ENCODE measurements at places on chromosomes 12 and 14.

DNA sequence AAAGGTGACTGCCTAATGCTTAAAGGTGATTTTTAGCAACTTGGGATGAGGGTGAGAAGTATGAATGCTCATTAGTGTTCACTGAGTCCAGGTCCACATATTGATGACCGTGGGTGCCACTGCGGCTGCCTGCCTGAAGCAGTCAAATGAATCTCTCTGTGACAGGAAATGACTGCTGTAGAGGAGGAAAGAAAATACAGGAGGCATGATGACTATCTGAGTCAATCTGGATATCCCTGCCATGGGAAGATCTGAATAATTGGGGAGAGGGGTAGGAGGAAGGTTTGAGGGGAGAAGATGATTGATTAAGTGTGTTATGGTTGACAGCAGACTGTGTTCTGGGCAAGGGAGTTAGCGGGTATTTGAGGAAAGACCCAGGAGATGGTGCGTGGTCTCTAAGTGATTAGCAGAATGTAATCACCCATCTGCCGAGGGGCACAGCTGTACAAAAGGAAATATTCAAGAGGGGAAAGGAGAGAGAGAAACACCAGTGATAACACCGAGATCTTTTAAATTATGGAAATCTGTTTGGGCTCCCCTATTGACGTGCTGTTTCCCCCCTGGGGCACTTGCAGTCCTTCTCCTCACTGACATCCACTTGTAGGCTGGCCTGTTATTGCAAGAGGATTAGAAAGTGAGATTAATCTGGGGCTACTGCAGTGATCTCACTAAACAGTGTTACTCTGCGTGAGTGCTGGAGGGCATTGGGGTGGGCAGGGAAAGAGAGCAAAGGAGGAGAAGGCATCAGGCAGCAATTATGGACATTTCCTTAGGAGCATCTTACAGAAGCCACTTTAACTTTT lies 97.7 kb downstream of the AKAP6 start:
- DNase-seq = no peak

DNA sequence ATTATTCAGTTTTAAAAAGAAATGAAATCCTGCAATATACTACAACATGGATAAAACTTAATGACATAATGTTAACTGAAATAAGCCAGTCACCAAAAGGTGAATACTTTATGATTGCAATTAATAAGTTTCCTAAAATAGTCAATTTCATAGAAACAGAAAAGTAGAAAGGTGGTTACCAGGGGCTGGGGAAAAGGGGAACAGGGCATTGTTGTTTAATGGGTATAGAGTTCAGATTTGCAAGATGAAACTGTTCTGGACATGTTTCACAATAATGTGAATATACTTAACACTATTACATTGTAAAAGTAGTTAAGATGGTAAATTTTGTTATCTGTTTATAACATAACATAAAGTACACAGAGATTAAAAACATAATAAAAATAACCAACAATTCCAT lies 550.9 kb downstream of the CCER1 start:
- DNase-seq = no peak

GRCh38 chr14:98494582-98494981 lies 777.4 kb downstream of the BCL11B start:
- no peak for DNase-seq

- no peak for DNase-seq
These were observed 6.6 kb upstream of the CFAP73 start for GRCh38 chr12:113142886-113143332.

DNA sequence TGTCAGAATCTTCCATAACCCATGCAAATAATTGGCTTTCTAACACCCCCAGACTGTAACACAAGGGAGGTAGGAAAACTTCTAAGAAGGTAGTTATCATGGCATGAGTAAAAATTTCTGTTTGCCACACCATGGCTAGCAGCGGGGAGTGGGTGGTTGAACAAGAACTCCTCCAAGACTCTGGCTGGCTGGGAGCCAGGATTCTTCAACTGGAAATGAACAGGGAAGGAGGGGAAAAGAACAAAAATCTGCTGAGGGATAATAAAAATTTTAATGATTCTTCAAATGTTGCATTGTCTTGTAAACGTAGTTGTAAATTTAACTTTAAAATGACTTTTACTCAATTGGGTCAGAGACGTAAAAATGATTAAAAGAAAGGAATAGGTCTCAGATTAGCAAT lies 78.9 kb downstream of the AKAP6 start:
- no peak for DNase-seq

- no peak for DNase-seq
These were observed 6.6 kb upstream of the HOXC9 start for GRCh38 chr12:53993162-53994008.

DNA sequence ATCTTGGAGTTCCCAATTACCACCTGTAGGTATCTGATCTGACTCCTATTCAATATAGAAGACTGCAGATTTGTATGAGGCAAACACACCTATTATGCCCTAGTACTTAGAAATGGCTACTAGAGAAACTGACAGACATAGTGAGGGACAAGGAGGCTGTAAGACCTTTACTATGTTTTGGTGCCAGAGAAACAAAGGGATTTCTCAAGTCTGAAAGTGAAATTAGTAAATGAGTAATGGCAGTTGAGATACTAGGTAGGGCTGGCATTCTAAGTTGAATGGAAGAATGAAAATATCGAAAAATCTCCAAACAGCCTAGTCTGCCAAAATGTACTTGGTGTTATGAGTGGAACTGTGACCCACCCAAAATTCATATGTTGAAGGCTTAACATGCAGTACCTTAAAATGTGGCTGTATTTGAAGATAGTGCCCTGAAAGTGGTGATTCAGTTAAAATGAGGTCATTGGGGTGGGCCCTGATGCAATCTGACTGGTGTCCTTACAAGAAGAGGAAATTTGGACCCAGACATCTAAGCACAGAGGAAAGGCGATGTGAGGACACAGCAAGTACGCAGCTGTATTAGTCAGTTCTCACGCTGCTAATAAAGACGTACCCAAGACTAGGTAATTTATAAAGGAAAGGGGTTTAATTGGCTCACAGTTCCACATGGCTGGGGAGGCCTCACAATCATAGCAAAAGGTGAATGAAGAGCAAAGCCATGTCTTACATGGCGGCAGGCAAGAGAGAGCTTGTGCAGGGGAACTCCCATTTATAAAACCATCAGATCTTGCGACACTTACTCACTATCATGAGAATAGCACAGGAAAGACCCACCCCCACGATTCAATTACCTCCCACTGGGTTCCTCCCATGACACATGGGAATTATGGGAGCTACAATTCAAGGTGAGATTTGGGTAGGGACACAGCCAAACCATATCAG lies 127.0 kb downstream of the APAF1 start:
- no peak for DNase-seq

GRCh38 chr14:100239211-100239839 lies 381 bp downstream of the YY1 start:
- peak; percentile 37 for DNase-seq

DNA sequence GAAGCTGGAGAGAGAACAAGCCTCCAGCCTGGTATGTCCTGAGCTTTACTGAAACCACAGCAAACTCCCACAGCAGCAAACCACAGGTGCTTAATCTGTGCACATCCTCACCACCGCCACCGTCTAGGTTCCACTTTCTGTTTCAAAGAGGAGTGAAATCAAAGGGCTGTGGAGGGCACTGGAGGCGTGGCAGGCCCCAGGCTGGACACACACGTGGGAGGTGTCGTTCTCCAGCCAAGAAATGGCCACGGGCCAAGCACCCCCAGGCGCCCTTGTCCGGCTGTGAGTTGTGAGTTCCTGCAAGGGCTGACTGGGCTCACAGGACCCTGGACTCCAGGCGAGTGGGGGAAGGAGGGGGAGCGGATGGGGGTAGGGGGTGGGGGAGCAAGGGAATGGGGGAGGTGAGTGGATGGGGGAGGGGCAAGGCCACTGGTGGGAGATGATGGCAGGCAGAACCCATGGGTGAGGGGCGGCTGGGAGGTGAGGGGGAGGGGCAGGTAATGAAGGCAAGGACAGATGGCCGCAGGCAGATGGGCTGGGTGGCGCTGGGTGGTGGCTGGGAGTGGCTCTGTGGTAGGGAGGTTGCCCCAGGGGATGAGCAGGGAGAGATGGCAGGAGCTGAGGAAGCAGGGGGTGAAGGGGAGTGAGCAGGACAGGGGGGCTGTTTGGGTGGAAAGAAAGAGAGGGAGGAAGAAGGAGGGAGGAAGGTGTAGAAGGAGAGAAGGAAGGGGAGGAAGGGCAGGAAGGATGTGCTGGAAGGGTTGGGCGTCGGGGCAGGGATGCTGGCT lies 86.7 kb downstream of the NCOR2 start:
- peak; percentile 58 for DNase-seq

- DNase-seq = no peak
These were observed 12.2 kb downstream of the SDR9C7 start for GRCh38 chr12:56922031-56922430.

GRCh38 chr12:94674835-94675234 lies 24.5 kb upstream of the TMCC3 start:
- DNase-seq = no peak

DNA sequence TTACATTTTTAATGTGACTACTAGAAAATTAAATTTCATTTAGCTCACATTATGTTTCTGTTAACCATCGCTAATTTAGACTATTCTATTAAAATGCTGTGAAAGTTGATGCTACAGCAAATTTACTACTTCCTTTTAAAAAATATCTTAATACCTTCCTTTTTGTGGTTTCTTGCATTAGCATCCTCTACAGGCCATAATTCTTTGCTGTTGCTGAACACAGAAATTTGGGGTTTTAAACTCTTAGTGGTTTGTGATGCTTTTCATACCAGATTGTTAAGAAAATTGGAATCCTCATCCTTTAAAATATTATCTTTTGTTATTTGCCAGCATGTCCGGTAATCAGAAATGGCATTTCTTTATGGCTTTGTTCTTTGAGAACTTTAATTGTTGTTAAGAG lies 18.1 kb downstream of the WNK1 start:
- DNase-seq = no peak

- DNase-seq = peak; percentile 21
These were observed 28.0 kb upstream of the NAA30 start for GRCh38 chr14:57362361-57362760.

GRCh38 chr14:74573421-74574089 lies 38.5 kb downstream of the LTBP2 start:
- peak; percentile 44 for DNase-seq

DNA sequence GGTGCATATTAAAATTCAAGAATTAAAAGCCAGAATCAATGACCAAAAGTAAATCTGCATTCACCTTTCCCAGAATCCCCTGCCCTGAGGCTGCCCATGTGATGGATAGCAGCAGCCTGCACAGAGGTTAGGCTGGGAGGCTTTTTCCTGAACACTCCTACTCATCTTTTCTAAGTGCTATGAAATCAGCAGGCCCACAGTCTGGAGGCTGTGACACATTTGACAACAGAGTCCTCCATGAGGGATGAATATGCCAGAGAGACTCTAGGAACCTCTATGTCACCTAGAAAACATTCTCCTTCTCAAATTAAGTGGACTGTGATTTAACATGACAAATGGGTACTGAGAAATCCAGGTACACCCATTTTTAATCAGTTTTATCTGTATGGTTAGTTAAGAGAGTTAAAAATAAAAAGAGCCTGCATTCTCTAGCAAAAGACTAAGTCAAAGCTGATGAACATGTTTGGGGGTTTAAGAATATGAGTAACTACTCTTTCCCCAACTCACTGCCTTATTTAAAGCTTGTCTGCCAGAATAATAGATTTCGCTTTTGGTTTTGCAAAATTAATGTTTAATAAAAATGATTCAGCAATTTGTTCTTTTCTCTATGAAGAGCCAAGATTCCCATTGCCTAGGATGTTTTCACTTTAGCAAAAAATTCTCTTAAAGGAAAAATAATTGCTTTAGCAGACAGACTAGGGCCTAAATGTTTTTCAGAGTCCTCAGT lies 115.0 kb downstream of the RTN1 start:
- no peak for DNase-seq

- no peak for DNase-seq
These were observed 90.6 kb upstream of the RTL1 start for GRCh38 chr14:100994082-100994481.

DNA sequence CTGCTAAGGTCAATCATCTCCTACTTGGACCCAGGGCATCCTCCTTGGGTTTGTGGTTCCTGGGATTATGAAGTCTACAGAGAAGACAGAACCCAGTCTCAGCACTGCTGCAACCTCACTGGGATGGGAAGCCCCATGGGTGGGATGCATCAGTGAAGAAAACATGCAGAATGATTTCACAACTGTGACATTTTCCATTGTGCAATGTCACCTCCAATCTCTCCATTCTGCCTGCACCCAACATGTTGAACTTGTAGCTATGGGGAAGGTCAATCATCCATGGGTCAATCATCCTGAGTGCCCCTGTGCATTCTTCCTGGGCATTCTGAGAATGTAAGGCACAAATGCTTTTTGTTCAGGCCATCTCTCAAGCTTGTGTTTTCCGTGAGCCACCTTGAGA lies 1004.4 kb upstream of the TMEM132C start:
- no peak for DNase-seq

GRCh38 chr14:21090940-21091663 lies 7.4 kb downstream of the ZNF219 start:
- DNase-seq = no peak

- no peak for DNase-seq
These were observed 15.3 kb upstream of the BCL7A start for GRCh38 chr12:122006186-122006926.

GRCh38 chr12:88185988-88186387 lies 43.9 kb downstream of the TMTC3 start:
- peak; percentile 56 for DNase-seq

Data from Caco-2 (cell line).